T1000 (cell line): ENCODE measurements at places on chromosomes 12 and 14.

DNA sequence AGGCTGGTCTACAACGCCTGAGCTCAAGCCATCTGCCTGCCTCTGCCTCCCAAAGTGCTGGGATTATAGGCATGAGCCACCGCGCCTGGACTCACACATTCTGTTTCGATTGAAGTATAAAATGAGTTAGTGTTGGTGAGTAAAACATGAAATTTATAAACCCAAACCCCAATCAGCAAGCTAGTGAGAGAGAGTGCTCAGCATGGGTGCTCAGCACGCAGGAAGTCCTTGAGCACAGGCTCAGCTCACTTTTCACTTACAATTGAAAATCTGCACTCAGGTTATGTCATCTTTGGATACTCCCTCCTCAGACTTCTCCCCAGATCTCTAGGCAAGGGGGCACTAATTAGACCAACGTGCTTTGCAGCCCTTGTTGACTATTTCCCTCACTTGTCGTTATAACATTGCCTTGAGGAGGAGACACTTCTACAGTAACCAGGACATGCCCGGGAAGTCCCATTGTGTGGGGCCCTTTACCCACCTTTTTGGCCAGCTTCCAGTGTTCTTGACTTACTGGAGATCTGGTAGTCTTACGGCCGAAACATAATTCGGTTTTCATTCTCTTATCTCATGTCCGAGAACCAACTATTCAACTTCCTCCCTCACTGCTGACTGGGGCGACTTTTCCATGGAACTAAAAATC, 68.5 kb upstream of the AMN1 start:
- DNase-seq: no peak

DNA sequence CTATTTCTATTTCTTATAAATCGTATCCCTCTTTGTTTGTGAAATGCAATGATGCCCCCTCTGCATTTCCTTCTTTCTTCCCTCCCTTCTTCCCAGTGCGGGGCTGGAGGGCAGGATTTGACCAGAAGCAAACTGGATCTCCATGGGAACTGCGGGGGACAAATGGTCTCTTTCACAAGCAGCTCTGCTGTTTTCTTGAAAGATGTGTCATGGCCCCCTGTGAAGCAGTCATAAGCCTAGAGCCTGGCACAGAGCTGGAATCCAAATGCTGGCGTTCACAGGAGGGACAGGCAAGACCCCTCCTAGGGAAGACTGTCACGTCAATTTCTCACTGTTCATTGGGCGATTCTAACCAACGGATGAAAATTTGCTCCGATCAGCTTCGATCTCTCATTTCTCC, 203.5 kb upstream of the NOS1 start:
- no peak for DNase-seq

DNA sequence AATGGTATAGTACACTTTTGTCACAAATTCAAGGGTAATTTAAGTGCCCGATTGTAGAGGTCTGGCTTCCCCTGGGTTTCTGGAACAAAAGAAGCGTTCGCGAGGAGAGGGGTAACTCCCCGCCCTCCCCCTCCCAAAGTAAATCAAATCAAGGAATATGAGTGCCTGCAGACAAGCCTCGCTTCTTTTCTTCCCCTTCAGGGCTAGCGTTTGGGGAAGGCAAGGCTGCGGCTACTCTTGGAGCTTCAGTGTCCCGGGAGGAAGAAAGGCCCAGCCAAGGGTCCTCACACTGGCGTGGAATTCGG, 456 bp upstream of the TMPO start:
- DNase-seq: no peak

DNA sequence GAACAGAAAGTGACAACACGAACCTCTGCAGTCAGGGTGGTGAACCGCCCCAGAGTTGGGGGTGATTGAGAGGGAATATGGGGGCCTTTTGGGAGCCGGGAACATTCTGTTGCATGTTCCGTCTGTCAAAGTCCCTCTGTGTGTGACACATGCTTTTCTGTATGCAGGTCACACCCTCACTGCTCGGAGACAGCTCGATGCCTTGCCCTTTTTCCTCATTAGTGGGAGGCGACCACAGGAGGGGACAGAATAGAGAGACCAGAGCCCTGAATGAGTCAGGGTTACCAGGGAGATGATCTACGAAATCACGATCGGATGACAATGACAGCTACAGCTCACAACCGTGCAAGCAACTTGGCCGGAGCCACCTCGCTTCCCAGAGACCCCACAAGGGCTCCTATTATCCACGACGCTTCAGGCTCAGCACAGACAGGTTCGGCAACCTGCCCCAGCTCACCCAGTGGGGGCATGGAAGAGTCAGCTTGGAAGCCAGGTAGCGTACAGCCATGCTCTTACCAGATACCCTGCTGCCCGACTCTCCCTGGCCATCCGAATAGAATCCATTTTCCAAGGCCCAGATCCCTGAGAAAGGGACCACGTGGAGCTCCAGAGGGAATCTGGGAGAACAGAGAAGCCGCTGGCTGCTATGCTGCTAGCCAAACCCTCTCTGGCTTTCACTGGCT, 38.8 kb downstream of the TESC start:
- DNase-seq: no peak

DNA sequence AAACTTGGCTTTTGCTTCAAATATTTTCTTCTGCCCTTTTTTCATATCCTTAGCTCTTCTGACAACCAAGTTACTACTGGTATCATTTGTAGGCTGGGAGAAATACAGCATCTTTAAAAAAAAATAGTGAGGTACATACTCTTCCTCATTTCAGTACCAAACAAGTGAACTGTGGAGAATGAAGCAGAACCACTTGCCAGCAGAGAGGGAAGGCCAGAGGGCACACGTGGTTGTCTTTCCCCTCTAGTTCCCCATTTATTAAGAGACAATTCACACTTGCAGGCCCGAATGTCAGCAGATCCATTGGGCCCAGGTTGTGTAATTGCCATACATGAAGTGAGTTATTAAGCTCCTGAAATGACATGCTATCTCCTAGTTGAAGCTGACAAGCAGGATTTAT, 3.2 kb downstream of the SUSD6 start:
- DNase-seq: no peak

DNA sequence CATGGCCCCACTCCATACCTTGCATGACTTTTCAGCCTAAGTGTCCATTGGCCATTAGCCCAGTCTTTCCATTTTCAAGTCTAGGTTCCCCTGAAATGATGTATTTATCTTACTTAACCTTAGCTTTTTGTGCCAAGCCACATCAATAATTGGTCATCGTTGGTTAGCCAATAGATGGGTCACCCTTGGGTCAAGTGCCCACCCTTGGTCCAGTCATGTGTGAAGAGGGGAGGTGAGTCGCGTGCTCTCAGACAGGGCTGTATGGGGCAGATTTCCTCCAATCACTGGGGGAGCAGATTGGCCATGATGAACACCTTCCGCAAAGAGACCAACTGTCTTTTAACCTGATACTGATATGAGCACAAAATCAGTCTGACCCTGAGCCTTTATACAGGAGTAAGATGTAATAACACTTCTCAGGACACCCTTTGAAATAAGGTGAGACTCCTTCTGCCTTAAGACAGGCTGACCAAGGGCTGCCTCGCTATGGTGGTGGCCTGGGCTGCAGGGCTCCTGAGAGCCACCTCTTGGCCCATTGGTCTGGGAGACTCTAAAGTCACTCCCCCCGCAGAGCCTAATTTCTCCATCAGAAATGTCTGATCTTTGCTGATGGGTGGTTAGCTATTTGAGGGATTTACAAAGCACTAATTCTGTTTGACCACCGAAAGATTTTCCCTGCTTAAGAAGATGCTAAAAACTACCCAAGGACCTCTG, 143.2 kb downstream of the ZFP36L1 start:
- DNase-seq: no peak

DNA sequence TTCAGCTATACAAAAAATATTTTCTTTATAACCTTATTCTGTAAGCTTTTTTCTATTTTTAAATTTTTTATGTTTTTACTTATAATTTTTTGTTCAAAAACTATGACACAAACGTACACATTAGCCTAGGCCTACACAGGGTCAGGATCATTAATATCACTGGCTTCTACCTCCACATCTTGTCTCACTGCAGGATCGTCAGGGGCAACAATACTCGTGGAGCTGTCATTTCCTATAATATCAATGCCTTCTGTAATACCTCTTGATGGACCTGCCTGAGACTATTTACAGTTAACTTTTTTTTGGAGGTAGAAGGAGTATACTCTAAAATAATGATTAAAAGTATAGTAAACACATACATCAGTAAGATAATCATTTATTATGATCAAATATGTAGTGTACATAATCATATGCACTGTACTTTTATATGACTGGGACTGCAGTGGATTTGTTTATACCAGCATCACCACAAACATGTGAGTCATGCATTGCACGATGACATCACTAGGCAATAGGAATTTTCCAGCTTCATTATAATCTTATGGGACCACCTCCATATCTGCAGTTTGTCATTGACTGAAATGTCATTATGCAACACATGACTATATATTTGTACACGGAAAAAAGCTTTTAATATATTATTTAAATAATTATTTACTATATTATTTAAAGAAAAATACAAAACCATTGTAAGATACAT, 18.5 kb upstream of the PMCH start:
- peak; percentile 12 for DNase-seq

DNA sequence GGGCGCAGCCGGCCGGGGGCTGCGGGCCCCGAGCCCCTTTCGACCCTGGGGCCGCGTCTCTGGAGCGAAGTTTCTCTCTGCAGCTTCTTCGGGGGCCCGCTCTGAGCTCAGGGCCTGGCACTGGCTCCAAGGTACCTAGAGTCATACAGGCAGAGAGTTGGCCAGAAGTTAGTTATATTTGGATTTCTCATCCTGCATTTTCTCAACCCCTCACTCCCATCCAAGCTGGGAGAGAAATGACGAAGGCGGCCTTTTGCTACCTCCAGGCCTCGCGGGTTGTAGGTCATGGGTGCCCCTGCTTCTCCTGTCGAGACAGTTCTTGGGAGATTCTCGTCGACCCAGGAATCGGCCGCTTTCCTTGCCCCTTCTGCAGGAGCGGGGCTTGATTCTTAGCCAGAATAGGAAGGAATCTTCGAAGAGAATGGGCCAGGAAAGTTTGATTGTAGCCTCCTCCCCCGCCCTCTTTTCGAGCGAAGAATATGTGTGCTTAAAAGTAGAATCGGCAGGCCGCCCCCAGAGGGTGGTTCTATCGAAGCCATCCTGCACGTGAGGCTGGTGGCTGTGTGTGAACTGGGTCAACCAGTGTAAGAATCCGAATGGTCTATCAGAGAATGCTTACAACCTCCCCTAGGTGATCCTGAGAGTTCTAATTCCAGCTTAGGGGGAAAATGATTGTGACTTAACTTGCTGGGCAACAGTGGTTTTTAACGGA, 785 bp downstream of the MLEC start:
- DNase-seq: no peak

DNA sequence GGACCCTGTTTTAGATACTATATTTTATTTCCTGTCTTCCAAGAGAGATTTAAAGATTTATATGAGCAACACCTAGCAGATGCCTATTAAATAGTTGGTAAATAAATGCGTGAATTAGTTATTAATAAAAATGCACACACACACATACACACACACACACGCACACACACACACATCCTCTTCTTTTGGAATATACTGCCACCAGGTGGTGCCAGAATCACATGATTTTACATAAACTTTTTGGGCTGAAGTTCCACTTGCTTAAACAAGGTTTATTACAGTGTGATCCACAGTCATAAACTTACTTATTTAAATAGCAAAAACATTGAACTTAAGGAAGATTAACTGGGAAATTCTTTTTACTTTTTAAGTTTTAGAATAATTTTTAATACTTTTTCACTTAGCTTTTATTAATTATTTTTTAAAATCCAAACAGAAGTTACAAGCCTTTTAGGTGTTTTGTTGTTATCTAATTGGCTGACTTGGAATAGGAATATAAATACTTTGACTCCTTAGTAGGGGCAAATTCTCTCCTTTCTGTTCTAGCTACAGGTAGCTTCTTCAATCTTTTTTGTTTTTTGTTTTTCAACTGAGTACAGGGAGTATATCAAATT, 17.5 kb downstream of the RAD51B start:
- DNase-seq: no peak

DNA sequence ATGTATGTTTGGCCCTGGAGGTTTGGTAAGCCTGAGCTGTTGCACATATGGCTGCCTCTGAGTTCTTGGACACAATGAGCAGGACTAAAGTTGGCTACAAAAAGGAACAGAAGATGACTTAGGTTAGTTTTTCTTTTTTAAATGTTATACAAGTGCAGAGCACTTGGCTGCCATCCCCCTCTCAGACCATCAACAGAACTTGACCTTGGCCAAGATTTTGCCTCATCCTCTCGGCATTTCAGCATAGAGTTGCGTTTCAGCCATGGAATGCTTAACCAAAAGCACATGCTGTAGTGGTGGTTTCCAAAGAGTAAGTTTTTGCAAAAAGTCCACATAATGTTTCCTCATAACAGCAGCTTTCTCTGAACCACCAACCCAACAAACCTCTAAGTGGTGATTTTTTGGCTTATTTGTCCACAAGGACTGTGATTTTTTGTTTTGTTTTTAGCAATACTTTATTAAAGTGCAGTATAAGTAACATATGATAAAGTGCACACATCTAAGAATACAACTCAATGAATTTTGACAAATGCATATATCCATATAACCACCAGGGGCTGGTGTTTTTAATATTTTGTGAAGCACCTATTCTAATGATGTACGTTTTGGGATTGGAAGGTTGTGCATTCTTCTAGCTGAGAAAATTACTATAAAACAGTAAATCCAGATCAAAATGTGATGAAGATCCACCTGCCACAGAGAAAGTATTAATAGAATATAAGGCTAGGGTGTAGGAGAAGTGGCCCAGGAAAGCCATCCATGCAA, 12.1 kb upstream of the GALNT16 start:
- DNase-seq: no peak
